ENCODE measurements at places on chromosomes 5 and 9.

DNA sequence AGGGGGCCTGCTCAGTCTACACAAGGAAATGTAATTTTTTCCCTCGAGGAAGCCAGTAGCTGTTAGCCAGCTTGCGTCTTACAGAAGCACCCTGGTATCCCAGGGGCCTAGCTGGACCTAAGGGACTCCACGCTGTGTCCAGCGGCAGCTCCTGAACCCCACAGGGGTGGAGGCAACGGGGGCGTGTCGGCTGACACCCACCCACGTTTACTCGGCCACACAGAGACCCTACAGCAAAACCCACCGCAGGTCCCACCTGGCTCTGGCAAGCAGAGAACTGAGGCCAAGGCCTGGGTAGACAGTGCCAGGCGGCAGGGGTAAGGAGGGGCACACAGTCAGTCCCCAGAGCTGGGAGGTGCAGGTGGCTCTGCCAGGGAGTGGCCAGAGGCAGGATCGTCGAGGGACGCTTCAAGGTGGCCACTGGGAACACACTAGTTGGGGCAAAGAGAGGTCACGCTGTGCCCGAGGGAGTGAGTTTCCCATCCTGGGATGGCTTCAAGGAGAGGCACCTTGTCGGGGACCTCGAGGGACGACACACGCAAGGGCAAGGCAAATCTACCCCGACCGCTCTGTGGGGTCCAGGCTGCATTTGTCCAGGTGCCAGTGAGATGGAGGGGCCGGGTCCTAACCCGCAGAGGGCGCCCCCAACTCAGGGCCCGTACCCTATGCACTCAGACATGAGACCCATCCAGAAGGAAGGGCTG, 20.7 kb downstream of the BRD3OS start:
- DNase-seq: no peak

DNA sequence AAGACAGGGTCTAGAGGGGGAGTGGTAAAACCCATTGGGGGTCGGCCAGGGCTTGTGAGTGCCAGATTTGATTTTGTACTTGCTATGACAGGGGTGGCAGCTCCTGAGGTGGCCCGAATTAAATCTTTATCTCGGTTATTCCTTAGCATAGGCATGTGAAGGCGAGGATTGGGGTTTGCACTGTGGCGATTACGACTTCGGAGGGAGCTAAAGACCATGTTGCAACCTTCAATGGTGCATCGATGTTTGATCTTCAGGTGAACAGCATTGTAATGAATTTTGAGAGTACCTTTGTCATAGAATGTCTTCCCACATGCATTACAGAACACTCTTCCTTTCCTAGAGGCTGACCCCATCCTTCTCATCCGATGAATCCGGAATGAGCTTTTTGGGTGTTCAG, 433.9 kb downstream of the BNC2 start:
- no peak for DNase-seq

- DNase-seq: no peak
Measured at GRCh38 chr5:37771731-37772130, 68.1 kb downstream of the GDNF start.

- no peak for DNase-seq
Measured at GRCh38 chr9:90995516-90995915, 193.9 kb downstream of the SYK start.

- no peak for DNase-seq
Measured at GRCh38 chr5:161544350-161544765, 2.2 kb downstream of the GABRB2 start.

GRCh38 chr5:2797981-2798380, 46.5 kb upstream of the IRX2 start:
- DNase-seq: no peak

GRCh38 chr5:144504929-144505577, 334.4 kb downstream of the KCTD16 start:
- no peak for DNase-seq

DNA sequence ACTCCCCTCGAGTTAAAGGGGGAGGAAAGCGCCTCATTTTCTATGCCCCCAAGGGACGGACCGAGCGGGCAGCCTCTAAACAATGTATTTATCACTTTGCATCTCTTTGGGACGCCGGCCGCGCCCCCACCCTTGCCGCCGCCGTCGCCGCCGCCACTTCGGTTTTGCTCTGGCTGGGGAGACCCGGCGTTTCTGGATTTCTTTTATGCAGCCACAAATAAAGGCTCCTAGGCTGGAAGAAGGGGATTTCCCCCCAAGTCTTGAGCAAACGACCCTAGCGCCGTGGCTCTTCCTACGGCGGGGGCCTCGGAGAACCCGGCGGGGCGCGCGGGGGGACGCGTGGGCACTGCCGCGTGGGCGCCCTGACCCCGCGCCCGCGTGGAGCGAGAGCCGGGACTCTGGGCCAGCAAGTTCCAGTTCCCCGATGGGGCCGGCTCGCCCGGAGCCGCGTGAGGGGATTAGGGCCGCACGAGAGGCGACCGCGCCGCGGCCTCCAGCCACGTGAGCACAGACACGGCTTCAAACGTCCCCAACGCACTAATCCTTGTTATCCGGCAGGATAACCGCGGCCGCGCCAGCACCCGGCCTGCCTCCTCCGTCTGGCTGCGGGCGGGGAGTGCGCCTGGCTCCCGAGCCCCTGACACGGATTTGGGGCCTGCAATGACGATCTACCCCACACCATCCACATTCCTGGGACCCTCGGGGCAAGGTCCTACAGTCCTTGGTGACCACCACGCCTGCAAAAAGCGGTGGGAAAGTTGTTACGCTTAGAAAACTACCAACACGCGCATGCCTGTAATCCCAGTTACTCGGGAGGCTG, 7.9 kb upstream of the NEUROG1 start:
- DNase-seq: no peak

- no peak for DNase-seq
Measured at GRCh38 chr9:134622896-134623257, 18.7 kb upstream of the COL5A1 start.

DNA sequence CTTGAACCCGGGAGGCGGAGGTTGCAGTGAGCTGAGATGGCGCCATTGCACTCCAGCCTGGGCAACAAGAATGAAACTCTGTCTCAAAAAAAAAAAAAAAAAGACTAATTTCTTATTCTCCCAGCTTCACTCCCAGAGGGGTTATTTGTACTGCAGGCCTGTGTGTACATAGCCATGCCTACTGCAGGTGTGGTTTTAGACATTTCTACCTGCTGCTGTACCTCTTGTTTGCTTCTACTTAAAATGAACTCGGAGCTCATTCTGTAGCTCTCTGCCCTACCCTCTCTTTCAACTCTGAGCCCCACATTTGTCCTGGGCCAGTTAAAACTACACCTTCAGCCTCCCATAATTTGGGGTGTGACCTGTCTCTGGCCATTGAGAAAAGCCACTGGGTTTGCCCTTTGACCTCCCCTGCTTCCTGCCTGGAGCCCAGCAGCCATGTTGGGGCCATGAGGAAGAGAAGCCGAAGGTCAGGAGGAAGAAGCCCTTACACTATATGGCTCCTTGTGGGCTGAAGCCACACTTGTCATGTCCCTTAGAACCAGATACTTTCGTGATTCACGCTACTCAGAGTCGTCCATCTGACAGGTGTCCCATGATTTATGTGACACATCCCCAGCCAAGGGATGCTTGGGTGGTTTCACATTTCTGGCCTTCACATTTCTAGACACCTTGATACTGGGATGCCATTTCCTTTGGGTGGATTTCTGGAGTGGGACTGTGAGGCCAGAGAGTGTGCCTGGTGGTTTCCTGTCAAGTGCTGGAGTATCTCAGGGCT, 9.4 kb upstream of the CARD19 start:
- no peak for DNase-seq

- no peak for DNase-seq
Measured at GRCh38 chr5:39799242-39799641, 374.5 kb upstream of the DAB2 start.

- no peak for DNase-seq
Measured at GRCh38 chr9:93822229-93822628, 132.9 kb downstream of the BARX1 start.

- no peak for DNase-seq
Measured at GRCh38 chr5:73436535-73437100, 12.0 kb downstream of the FOXD1 start.

GRCh38 chr5:67133217-67133616, 63.4 kb downstream of the CD180 start:
- no peak for DNase-seq

GRCh38 chr5:81762401-81762800, 11.5 kb upstream of the SSBP2 start:
- DNase-seq: no peak

- DNase-seq: peak; percentile 90
Measured at GRCh38 chr9:124869986-124870560, 8.1 kb downstream of the ARPC5L start.

- DNase-seq: no peak
Measured at GRCh38 chr5:116696366-116696765, 121.7 kb upstream of the SEMA6A start.

DNA sequence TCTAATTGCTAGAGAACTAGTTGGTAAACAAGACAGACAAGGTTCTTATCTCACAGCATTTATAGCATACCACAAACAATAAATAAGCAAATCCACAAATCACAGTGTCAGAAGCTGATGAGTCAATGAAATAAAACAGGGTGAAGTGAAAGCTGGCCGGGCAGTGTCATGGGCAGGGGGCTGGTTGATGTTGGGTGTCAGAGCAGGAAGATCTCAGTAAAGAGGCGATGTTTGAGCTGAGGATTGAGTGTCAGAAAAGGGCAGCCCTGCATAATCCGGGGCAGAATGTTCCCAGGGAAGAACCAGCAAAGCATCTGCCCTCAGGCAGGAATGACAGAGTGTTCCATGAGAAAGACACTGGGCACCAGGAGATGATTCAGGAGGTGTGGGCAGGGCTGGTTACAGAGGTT, 183.4 kb downstream of the GOLPH3 start:
- no peak for DNase-seq

DNA sequence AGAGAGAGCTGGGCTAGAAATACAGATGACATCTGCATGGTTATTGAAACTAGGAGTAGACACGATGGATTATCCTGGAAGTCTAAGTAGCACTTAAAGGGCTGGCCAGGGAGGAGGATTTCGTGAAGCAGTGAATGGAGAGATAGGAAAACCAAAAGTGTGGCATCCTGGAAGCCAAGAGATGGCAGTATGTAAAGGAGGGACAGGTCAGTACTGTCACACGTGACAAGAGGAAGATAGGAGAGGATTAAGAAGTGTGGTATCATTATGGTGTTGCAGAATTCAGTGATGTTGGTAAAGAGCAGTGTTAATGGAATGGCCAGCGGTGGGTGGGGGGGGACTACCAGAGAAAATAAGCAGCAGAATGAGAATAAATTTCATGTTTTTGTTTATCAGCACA, 11.7 kb downstream of the RAD23B start:
- no peak for DNase-seq

DNA sequence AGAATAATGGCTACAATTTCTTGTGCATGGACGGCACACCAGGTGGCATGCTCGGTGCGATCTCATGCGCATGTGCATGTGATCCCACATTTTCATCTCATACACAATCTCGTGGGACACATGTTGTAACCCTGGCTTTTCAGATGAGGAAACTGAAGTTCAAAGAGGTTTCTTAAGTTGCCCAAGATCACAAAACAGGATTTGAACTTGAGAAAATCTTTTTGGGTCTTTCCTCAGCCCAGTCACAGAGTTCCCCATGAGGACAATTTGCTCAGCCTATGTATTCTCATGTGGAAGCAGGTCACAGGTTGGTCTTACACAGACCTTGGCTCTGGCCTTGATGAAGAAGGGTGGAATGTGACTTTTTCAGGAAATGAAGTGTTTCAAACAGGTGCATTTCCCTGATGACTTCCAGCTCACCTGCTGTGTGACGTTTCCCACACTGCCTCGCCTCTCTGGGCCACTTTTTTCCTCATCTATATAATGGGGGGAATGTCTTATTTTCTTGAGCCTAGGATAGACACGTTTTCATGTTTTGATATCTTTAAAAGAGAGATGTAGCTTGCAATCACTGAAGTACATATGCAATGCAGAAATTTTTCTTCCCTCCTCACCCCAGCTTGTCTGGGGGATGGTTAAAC, 7.1 kb upstream of the ORM1 start:
- DNase-seq: no peak

DNA sequence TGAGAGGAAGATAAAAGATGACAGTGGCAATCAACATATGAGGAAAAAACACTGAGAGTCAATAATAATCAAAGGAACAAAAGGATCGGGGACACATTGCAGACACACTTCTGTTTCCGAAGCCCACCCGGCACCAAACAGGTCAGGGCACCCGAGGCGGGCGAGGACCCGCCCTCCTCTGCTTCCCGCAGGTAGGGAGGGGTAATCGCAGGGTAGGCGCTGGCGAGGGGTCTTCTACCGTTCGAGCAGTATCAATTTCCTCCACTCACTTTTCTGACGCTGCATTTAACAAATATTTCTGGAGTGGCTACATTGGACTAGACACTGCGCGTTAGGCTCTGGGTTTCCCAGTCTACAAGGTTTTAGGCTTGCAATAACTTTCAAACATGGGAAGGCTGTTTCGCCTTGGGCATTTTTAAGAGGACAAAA, 1.3 kb downstream of the TXN start:
- no peak for DNase-seq

GRCh38 chr9:1087120-1087881, 37.1 kb downstream of the DMRT2 start:
- no peak for DNase-seq

DNA sequence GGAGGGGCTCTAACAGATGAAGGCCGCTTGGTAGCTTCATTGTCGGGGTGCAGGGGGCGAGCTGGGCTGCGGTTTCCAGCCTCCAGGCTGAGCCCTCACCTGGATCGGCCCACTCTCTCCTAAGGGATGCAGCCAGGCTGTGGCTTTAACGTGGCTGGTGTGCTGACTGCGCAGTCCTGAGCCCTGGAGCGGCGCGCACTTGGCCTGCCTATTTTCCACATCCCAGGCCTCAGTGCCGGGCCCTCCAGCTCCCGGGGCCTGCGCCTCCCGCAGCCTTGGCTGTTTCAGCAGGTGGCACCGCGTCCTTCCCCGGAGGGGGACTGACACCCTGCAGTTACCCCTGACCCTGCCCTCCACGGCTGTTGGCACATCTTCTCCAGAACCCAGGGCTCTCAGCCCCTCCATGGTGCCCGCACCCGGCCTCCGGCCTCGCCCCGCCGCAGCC, 1.4 kb downstream of the RNU6ATAC start:
- no peak for DNase-seq

DNA sequence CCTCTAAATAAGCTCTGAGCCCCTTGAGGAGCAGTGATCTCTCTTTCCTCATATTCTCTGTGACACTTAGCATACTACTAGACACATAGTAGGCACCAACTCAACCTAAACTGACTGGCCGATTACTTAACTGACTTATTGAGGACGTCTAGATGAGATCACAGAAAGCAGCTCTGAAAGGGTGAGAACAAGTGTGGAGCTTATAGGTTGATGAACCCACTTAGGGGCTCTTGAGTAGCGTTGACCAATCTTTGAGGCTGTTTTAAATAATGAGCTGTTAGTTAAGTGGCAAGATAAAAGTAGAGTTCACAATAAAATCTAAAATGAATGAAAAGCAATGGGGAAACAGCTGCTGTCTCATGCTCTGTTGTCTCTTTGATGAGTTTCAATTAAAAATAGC, 124.7 kb upstream of the TNPO1 start:
- DNase-seq: no peak

GRCh38 chr5:97100476-97100875, 41.9 kb downstream of the LIX1 start:
- DNase-seq: no peak

Data from stimulated activated CD4-positive, alpha-beta T cell treated with anti-CD3 and anti-CD28 coated beads, Interleukin-1b, Interleukin-23, amount 100 ng/mL, for 1 hour (primary cell).